Cardiac ventricle fibroblast (primary cell): ENCODE measurements at places on chromosomes 3 and 15. TPM values are rescaled to one million over a fixed set of nuclear protein-coding genes. Genes with fewer than 3 reads are reported as not detected.

The PROS1 gene
- 119 and 142 TPM in 2 replicates for total RNA-seq

The GP9 gene
- total RNA-seq, result not detected in 2 replicates

The IL17RE gene
- 1.6 and 1.9 TPM in 2 replicates for total RNA-seq

The C3orf20 gene
- not detected in 2 replicates for total RNA-seq

The MEGF11 gene
- total RNA-seq, result not detected in 2 replicates

The TXNRD3 gene
- total RNA-seq, result 9.4 and 16.7 TPM in 2 replicates

The DIPK2A gene
- total RNA-seq, result 32.1 and 40.8 TPM in 2 replicates

The SLC9C1 gene
- total RNA-seq, result 0.19 TPM in 1 of 2 replicates, not detected in the other
